ENCODE measurements at places on chromosomes 4 and X.

DNA sequence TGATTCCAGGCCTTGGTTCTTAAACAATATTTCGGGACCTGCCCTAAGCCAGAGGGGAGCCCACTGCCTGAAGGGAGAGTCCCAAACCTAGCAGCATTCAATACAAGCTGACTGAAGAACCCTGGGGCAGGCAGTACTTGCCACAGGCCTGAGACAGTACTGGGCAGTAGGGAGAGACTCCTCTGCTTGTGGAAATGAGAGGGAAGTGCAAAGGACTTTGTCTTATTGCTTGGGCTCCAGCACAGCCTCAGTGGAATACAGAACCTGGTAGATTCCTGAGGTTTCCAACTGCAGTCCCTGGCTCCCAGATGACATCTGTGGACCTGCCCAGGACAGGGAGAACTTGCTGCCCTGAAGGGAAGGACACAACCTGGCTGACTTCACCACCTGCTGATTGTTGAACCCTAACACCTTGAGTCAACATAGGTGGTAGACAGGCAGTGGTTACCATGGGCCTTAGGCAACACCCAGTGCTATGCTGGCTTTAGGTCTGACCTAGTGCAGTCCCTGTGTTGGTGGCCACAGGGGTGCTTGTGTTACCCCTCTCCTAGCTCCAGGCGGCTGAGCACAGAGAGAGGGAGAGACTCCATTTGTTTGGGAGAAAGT is 20.3 kb upstream of the ABCG2 start:
- DNase-seq: no peak

DNA sequence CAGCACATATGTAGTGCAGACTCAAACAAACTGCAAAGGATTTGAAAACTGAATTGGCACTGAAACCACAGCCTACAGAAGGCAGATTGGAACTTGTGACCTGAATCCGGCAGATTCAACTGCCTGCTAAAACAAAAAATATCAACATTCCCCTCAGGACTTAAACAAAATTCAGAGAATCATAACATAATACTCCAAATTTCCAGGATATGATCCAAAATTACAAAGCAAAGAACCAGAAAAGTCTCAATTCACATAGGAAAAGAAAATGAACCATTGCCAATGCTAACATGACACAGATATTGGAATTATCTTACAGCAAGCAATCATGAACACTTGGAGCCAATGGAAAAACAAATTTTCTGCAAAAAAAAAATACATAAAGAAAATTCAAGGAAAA is 250.4 kb downstream of the PRDM5 start:
- no peak for DNase-seq

DNA sequence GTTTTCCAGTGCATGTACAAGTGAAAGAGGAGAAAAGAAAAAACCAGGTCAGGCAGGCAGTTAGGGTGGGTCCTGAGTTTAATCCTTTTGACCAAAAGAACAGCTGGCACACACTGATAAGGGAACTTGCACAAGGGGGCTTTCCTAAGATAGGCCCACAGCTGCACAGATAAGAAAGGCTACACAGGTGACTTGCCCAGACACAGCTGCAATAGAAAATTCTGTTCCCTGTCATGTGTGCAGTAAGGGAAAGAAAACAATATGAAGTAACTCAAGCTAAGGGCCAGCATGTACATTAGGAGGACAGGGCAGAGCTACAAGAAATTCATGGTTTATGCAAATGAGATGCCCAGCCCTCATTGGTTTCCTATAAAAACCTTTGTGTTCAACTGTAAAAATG is 32.9 kb downstream of the LUZP4 start:
- DNase-seq: no peak

DNA sequence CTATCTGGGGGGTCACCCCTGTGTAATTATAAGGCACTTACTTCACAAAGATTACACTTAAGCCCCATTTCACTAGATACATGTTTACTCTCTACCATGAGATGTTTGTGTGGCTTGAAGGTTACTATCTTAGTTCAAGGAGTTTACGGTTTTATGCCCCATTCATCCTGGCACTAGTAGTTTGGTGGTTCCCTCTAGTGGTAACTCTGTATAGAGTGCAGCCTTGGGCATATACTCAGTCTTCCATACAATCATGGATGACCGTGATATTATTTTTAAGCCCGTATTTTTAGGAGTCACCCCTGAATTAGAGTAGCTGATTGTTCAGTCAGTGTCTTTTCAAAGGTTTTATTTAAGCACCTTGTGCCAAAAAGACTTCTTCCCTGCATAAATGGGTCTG is 109.9 kb upstream of the FAM47C start:
- no peak for DNase-seq

DNA sequence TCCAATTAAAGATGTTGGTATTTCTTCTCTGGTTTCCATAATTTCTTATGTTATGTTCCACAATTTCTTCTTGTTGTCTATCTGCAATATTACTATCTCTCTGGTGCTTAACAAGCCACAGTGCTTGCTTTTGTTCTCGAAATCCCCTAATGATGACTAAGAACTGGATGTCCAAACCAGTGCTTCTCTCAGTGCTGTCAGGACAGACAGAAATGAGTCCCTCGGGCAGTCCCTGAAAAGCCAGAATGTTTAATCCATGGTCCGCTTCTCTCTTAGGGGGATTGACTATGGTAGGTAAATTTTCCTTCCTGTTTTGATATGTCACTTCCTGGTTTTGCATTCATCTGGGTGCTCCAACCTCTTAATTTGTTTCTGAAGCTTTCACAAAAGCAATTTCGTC is 321.6 kb upstream of the PCDH10 start:
- no peak for DNase-seq

DNA sequence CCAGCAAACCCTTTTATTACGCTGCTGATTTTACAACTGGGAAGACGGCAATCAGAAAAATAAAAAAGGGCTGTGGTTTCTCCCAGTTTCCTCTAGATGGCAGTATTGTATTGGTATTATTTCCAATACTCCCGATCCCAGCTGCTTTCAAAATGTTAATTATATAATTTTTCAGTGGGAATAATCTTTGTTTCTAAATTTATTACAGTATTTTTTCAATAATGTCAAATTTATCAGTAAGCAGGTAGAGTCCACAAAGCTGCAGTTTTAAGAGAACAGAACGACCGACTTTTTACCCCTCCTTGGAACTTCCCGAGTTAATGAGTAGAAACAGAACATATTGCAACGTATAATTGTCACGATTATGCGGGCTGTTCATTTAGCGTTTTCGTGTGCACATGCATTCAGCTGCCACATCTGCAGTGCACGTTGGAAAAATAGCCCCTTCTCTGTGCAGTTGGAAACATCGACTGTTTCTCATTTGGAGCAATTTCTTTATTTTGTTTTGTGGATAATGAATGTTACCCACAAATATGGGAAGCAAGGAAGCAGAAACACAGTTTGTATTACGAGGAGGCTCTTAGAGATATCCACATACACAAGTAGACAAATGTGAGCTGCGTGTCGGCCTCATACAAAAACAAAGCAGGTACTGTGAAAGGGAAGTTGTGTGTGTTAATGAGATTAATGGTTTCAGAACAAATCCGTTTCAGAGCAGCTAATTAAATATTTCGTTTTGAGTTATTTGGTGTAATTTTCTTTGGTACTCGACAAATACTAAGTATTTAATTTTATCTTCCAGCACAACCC is 188.0 kb downstream of the STIM2 start:
- DNase-seq: peak; percentile 21

DNA sequence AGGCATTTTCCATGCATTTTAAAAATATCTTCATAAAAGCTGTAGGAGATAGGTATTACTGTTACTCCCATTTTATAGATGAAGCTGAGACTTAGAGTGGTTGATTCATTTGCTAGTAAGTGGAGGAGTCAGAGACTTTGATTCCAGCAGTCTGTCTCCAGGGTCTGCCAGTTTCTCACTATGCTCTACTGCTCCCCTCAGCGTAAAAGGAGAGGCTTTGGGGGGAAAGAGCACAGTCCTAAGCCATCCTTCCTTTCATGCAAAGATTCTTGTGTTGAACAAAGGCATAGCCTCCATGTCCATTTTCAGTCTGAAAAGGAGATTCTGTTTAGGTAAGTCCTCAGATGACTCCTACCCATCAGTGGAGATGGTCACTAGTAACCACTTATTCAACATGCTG is 117.7 kb upstream of the TMEM150C start:
- DNase-seq: no peak

DNA sequence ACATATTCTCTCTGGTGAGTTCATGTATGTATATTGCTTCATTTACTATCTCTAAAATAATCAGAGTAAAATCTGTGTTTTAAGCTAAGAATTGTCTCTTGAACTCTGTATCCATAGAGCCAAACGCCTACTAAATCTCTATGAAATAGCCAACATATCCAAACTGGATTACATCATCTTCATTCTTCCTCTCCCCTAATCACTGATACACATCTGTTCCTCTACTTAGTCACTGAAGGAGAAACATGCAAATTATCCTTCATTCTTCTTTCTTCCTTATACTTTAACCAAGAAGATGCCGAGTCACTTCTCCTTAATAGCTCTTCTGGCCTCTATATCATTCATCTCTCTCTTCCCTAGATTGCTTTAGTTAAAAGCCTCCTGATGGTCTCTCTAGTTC is 630.4 kb upstream of the FTHL17 start:
- DNase-seq: peak; percentile 27

DNA sequence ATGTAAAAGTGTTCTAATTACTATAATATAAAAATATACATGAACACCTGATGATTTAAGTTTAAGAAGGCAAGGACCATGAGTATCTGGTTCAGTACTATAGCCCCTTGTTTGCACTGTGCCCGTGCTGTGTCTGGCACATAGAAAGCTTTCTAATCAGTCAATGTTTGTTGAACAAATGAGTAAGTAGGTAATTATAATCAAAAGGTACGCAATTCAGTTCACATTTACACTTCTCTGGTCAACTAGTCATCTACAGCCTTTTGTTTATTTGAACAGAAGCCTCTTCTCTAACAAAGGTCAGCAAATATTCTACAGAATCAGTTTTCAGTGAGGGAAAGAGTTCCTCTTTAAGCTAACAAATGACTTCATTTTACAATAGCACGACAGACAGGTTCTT is 523.3 kb downstream of the SMARCA1 start:
- DNase-seq: no peak

GRCh38 chr4:37568489-37568888 is 117.7 kb downstream of the RELL1 start:
- no peak for DNase-seq

DNA sequence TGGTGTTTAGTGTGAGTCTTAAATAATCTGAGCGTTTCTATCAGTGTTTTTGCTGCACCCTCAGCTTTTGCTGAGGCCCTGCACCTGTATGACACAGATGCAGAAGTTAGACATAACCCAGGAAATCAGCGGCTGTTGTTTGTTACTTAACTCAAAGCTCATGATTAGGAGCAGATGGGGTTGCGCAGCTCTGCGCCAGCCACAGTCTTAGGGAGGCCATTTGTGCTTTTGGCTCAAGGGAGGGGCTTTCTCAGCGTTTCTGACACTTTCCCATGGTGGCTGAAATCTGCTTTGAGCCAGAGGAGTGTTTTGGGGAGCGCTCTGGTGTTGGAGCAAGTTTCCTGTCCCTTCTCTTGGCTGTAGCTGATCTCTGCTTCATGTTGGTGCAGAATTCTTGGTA is 433.8 kb downstream of the NAF1 start:
- DNase-seq: no peak
